ENCODE measurements at places on chromosomes 11 and 22. TPM values are rescaled to one million over a fixed set of nuclear protein-coding genes. Genes with fewer than 3 reads are reported as not detected.

GRCh38 chr11:126186708-126187529, 24.5 kb downstream of the RPUSD4 start:
- DNase-seq = peak; percentile 73

DNA sequence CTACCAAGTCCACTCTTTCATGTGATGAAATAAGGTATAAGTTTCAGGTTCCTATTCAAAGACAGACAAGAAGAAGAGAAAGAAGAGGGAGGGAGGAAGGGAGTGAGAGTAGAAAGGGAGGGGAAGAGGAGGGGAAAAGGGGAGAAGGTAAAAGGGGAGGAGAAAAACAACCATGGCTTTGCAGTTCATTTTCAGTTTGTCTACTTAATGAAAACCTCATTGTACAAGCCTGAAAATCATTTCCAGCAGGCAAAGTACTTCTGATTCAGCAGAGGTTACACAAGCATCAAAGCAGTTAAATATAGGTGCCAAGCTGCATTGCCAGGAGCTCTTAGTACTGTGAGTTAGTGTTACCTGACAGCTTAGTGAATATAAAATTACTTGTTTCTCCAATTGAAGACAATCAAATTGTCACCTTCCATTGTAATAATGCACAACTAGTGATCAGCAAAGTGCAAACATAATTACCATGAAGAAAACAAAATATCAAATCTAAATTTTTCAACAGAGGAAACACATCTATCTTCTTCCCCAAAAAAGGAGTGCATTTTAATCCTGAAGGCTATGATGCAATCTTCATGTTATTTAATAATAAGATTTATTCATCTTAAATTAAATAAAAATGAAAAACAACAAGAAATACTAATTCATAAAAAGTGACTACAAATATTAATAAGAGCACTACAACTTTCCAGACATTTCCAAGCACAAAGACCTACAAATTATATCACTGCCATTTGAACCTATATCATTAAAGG, 8.2 kb downstream of the SOX6 start:
- no peak for DNase-seq

GRCh38 chr22:49391436-49391835, 436.2 kb downstream of the BRD1 start:
- no peak for DNase-seq

DNA sequence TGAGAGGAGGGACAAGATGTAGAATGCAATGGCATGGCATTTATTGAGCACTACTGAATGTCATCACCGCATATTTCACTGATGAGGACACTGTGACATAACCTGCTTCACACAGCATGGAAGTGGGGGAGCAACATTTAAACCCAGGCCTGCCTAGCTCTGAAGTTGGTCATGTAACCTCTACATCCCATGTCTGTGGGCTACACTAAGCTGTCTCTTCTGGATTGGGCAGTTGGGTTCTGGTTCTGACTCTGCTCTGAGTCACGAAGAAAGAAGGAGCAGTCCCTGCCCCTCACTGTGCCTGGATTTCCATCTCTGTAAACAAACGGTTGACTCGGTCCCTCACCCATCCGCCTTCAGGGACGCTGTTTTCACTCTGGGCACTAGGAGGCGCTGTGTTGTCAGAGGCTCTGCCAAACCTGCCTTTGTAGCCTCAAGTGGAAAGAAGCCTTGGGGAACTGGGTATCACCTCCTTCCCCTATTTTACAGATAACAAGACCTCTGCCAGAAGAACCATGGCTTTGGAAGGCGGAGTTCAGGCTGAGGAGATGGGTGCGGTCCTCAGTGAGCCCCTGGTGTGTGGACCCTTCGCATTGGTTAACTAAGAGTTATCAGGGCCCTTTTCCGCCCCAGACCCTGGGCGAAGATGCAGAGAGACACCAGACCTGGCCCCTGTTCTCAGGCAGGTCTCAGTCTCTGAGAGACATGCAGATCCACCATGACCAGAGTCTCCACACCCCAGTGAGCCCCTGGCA, 12.7 kb upstream of the ARHGEF17 start:
- no peak for DNase-seq

GRCh38 chr11:27977031-27977430, 130.9 kb downstream of the KIF18A start:
- DNase-seq = no peak

GRCh38 chr11:108934289-108934688, 269.4 kb downstream of the DDX10 start:
- DNase-seq = no peak

- DNase-seq = no peak
These were observed 56.6 kb upstream of the CCDC188 start for GRCh38 chr22:20207277-20208025.

The FXYD2 gene
- 2.4 TPM for total RNA-seq

The ZC3H7B gene
- 53.9 TPM for total RNA-seq

The PPFIBP2 gene
- total RNA-seq = 7.0 TPM

All from cerebellum (tissue), 4 donors.